ENCODE measurements at places on chromosomes 4 and X.

- DNase-seq: no peak
Observed at GRCh38 chr4:70714079-70714887, 7.5 kb upstream of the RUFY3 start.

DNA sequence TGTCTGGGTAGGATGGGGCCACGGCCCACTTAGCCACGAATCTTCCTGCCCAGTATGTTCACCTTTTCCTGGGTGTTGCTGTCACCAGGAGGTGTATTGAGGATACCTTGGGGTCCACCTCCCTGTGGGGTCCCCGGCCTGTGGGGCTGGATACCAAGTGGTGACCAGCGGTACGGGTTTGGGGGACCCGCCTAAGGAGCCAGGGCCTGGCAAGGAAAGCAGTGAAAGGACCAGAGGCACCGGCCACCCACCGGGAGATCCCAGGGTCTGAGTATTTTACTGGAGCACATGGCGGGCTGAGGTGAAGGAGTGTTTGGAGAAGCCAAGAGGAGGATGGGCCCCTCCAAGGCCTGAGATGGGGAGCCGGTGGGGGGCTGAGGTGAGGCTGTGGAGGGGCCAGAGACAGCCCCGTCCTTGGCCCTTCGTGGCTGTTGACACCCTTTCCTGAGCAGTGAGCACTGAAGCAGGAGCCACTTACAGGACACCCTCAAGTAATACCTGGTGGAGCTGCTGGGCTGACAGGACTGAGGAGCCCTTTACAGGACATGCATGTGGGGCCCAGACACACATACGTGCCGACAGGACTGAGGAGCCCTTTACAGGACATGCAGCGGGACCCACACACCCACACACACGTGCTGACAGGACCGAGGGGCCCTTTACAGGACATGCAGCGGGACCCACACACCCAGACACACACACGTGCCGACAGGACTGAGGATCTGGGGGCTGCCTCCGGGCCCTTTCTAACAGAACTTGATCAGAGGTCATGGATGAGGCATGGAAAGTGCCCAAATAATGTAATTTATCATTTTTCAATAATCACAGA, 38.4 kb downstream of the TMEM271 start:
- no peak for DNase-seq

GRCh38 chr4:7200801-7201200, 8.5 kb downstream of the SORCS2 start:
- DNase-seq: no peak

DNA sequence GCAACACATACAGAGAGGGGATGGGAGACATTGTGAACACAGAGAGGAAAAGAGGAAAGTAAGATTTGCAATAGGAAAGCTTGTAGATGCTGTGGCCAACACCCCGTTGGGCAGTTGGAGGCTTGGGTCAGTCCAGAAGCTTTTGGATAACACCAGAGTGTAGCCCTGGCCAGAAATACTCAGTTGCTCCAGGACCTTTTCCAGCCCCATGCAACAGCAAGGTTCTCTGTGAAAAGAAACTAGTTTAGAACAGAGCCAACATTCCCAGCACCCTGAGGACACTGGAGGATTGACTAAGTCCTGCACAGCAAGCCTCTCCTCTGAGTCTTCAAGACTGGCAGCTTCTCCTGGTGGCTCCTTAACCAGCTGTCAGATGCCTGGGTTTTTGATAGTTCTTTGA, 27.9 kb upstream of the NAF1 start:
- DNase-seq: no peak

GRCh38 chr4:156606554-156607477, 364.8 kb downstream of the PDGFC start:
- no peak for DNase-seq

DNA sequence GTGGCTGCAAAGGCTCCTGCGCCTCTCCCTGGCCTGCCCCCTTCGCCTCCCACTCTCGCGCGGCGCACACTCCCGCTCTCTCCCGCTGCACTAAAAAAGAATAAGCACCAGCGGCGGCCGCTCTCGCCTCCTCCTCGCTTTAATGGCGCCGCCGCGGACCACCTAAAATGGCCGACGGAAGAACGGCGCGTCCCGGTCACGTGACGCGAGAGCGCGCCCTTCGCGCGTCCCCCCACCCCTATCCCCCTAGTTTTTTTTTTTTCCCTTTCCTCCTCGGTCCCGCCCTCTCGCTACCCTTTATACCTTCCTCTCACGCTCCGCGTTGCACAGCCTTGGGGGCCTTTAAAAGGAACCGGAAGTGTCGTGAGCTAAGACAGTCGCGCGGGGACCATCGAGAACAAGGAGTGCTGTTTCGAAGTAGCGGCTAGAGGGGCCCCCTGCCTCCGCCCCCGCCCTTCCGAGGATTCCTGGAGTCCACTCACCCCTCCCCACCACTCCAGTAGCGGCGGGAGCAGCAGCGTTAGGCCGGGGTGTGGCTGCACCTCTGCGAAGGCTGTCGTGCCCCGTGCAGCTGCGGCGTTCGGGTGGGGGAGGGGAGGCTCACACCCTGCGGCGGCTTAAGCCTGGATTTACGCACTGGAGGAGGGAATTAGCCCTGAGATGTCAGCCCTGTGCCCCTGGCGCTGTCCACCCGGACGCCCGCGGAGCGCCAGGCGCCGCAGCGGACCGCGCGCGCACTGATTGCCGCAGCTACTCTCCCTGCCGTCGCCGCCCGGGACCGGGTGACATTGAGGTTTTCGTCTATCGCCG, at the start of gene HNRNPD:
HNRNPD (minus strand) TSS at position 176 of the 810 bp plus-strand sequence. CDS start 313 bp downstream, outside the sequence.
- peak; percentile 97 for DNase-seq

DNA sequence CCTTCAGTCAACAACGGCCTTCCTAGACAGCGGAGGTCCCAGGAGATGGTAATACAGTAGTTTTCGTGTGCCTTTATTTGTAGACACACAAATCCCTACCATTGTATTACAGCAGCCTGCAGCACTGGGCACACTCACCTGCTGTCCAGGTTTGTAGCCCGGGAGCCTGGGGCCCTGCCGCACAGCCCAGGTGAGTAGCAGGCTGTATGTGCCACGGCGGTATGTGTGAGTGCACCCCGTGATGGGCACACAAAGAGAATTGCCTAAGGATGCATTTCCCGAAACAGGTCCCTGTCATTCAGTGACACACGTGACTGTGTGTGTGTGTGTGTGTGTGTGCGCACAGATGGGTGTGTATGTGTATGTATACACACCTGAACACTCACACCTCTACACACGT, 8.1 kb upstream of the SLC25A6 start:
- no peak for DNase-seq

GRCh38 chr4:54661686-54662085, 3.9 kb downstream of the KIT start:
- DNase-seq: no peak

DNA sequence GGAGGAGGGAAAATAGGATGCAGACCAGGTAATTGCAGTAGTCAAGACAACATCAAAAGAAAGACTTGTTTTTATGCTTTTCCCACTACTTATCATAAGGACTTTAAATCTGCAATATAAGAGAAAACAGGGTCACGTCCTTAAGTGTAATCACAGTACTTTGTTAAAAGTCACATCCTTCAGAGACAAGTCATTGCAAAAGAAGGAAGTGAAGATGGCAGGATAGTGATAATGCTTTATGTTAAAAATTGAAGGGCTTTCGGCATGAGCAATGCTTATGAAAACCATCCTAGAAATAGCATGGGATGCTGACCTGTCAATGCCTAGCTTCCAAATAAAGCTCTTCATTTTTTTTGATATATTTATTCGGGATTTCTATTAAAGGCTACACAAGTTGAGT, 110.2 kb upstream of the TENM3 start:
- no peak for DNase-seq

DNA sequence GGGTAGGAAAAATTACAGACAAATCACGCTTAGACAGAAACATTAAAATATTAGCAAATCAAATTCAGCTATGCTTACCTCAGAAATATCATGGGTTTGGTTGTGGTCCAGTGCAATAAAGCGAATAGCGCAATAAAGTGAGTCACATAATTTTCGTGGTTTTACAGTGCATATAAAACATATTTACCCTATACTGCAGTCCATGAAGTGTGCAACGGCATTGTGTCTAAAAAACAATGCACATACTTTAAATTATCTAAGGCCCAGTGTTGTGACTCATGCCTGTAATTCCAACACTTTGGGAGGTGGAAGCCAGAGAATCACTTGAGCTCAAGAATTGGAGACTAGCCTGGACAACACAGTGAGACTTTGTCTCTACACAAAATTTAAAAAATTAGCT, 195.7 kb upstream of the IL1RAPL1 start:
- no peak for DNase-seq

DNA sequence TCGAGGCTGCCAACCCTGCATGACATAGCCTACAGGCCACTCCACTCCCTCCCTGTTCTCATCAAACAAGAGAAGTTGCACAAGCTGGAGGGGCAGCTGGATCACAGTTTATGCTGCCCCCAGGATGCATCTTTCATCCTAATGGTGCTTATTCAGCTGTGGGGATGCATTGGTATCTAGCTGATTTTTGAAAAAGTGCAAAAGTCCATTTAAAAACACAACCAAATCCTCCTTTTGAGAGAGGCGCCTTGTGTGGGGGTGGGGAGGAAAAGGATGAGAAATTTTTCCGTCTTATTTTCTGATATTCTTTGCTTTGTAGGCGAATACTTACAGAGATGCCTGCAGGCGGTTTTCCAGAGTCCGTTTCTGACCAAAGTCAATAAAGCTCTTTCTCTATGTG, 276.4 kb upstream of the BOD1L1 start:
- DNase-seq: no peak

DNA sequence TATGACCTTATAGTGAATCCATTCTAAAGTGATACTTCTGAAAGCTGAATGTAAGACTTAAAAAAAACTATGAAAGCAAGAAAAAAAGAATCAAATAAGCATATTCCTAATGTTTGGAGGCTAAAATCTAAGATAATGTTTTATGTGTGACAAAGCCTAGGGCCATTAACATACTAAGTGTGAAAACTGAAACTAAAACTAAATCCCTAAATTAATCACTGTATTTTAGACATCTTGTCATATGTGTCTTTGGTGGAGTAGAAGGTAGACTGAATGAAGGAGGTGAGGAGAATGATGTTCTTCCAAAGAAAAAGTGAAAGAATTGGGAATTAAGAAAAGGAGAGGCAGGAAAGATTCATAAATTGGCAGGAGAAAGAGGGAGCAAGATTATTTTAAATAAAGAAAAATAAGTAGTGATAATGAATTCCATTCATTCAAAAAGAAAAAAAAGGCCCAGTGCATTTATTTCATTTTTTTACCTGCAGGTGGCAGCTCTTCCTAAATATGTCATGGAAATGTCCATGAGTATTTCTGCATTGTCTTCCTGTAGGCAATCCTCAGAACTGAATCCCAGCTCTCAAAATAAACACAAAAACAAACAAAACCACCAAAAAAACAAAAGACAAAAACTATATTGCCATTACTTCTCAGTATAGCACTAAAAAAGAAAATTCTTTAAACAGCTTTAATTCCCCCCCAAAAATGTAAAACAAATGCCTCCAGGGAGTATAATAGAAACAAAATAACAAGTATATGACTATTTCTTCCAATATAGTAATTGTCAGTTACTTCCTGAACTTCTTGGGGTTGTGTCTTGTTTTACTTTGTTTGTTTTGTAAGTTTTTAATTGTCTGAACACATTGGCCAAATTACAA, 17.0 kb upstream of the AP1AR start:
- no peak for DNase-seq

- no peak for DNase-seq
Observed at GRCh38 chr4:79241846-79242245, 84.0 kb downstream of the NAA11 start.

DNA sequence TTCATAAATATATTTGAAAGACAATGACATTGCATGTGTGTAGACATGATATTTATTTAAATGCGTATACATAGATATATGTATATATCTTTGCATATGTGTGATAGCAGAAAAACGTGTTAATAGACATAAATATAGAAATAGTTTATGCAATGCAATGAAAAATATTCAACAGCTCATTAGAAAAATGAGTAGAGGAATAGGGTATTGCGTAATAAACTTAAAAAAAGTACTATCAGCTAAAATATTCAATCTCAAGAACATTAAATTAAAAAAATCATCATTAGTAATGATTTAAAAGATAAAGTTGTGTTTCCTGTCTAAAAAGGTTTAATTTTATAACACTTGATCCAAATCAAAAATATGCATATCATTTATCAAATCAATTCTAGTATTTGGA, 2101.5 kb upstream of the TENM3 start:
- no peak for DNase-seq

GRCh38 chr4:6824071-6824470, 41.5 kb downstream of the KIAA0232 start:
- DNase-seq: no peak

DNA sequence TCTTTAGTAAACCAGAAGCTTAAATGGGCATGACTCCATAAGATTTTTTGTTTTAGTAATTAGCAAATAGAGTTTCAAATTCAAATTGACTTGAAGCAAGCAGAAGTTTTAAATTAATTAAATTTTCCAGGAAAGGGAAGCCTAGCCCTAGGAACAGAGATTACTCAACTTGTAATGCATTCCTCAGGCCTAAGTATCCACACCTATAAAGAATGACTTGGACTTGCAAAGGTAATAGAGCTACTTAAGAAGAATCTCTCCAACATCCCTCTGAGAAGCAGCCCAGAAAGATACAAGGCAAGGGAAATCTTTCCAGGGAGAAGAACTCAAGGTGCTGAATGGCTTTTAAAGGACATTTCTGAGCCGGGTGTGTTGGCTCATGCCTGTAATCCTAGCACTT, 16.9 kb upstream of the TMPRSS11E start:
- DNase-seq: no peak

- DNase-seq: no peak
Observed at GRCh38 chr4:72994670-72995069, 74.8 kb downstream of the COX18 start.

DNA sequence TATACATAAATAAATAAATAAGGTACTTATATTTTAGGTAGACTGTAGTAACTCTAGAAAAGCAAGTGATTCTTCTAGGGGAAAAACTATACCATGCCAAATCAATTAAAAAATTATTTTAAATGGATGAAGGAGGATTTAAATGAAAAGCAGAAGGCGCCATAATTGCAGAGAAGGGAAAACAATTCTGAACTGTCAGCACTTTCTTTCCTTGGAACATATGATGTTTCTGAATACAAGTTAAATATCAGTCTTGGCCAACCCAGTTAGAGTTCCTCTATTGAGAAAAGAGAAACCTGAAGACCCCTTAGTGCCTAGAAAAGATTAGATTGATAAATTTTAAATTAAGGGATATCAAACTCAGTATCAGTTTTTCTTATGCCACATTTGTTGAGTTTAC, 75.8 kb downstream of the ADAM29 start:
- DNase-seq: no peak

GRCh38 chrX:103362474-103362873, 6.2 kb downstream of the TCEAL9 start:
- no peak for DNase-seq

DNA sequence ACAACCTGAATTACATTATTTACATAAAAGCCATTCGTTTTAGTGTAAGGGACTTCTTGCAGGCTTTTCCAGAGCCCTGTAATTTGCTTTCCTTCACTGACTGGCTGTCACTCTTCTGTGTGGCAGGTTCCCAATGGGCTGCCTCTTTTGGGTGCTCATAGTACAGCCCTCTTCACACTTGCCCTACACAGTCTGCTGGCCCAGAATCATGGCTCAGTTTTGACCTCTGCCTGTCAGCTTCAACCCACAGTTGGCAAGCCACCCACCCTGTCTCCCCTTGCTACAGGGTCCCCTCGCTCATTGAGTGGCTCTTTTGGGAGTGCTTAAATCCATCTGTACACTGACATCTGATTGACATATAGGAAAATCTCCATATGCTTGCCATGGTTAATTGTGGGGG, 97.9 kb downstream of the GBA3 start:
- DNase-seq: no peak

- DNase-seq: no peak
Observed at GRCh38 chr4:101126059-101126458, 221.3 kb downstream of the PPP3CA start.
